NCI-H524 (cell line): ENCODE measurements at places on chromosomes 4 and X.

GRCh38 chrX:101595739-101596419, 21.9 kb downstream of the ARMCX6 start:
- DNase-seq: peak; percentile 74

DNA sequence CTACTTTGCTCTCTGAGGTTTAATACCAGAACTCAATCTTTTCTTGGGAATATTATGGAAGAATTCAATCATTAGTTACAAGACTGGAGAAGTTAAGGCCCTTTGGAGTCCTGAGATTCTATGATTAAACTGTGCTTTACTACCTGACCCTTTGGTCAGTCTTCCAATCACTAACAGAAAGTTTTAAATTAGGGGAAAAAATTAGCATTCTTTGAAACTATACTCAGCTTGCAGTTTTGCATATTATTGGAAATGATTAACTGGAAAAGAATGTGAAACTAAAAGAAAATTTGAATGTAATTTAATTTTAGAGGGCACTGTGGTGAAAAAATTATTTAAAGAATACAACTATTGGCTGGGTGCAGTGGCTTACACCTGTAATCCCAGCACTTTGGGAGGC, 18.7 kb upstream of the GPR34 start:
- no peak for DNase-seq

GRCh38 chr4:112170451-112170993, 25.3 kb downstream of the FAM241A start:
- DNase-seq: no peak

- DNase-seq: peak; percentile 47
These were observed 162.8 kb downstream of the FBXO8 start for GRCh38 chr4:174120446-174121295.

GRCh38 chr4:105474099-105474518, 247 bp upstream of the PPA2 start:
- no peak for DNase-seq

DNA sequence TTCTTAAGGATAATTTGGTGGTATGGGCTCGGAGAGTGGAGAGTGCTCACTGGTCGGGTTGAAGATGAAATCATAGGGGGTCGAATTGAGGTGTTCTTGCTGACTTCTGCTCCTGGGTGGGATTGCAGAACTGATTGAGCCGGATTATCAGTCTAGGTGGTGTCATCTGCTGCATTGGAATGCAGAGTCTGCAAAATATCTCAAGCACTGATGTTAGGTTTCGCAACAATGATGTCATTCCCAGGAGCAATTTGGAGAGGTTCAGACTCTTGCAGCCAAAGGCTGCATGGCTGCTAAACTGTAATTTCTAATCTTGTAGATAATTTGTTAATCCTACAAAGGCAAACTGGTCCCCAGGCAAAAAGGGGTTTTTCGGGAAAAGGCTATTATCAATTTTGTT, 67.7 kb downstream of the RHOH start:
- no peak for DNase-seq

- DNase-seq: no peak
These were observed 26.3 kb downstream of the MFAP3L start for GRCh38 chr4:169999923-170000322.

- DNase-seq: no peak
These were observed 15.9 kb upstream of the GPRASP2 start for GRCh38 chrX:102696306-102696705.

DNA sequence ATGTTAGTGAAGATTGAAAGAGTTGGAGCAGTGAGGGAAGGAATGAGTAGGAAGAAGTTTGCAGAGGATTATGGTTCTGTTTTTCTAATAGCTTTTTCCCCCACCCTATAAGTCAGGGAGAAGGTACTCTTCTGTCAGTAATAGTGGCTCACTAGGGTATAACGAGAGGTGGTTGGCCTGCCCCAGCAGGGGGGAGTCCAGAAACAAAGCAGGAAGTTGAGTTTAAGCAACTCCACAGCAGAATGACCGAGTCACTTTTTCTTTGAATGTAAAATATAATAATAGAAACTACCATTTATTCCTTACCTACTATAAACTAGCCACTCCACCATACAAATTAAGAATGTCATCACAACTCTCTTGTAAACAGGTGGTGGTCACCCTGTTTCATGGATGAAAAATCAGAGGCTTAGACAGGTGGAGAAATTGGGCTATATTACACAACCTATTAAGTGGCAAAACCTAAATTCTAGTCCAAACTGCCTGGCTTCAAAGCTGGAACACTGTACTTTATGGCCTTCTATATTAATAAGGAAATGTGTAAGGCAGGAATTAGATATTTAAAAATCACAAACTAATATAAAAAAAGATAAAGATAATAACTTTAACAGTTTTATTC, 21.9 kb downstream of the AP1AR start:
- DNase-seq: no peak

DNA sequence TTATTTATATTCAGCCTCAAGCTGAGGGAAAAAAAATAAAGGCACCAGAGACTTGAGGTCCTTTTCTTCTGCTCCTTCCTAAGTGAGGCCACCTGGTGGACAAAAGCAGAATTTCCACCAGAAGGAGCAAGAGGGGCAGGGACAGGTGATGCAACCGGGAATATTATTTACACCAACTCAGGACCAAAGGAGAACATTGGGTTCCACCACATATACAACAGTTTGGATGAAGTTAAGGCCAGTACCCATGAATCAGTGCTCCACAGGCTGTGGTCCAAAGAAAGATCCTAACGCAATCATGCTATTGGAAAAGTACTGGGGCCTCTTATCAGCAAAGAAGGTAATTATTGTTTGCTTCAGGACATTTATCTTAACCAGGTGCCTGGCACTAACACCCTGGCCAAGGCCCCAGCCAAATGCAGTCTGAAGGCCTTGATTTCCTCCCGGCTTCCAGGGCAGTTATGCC, 57.4 kb downstream of the TSC22D3 start:
- peak; percentile 59 for DNase-seq

DNA sequence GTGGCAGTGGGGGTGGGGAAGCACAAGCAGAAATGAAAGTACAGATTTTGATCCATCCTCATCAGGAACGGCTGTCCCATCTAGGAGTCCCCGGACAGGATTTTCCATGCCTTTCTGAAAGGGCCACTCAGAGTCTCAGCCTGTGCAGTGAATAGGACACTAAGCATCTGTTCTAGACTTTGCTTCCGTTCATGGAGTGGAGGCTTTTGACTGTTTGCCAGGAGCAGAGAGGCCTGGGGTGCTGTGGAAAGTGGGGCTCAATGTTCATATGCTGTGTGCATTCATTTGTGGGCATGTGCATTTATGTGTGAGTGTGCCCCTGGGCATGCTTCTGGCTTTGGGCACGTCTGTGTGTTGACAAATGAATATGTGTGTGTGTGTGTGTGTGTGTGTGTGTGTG, 25.6 kb upstream of the MAMLD1 start:
- DNase-seq: no peak

GRCh38 chr4:83582289-83582785, 46.4 kb downstream of the GPAT3 start:
- peak; percentile 16 for DNase-seq

- DNase-seq: no peak
These were observed 37.6 kb downstream of the CASK start for GRCh38 chrX:41885724-41886123.

GRCh38 chrX:149467920-149468319, 37.2 kb downstream of the IDS start:
- DNase-seq: no peak

- DNase-seq: no peak
These were observed 608.1 kb upstream of the AADAT start for GRCh38 chr4:170697845-170698244.
